Hair follicle dermal papilla cell (primary cell): ENCODE measurements at places on chromosomes 1 and 21. TPM values are rescaled to one million over a fixed set of nuclear protein-coding genes. Genes with fewer than 3 reads are reported as not detected.

ITPKB gene
- 13.8 and 14.1 TPM in 2 replicates for total RNA-seq

ARHGEF10L gene
- 27.1 and 29.5 TPM in 2 replicates for total RNA-seq

OPRD1 gene
- total RNA-seq = under 0.01 TPM in 1 of 2 replicates, not detected in the other

TRABD2B gene
- total RNA-seq = not detected in 2 replicates

GNG5 gene
- 10.4 and 12.8 TPM in 2 replicates for total RNA-seq

OR2T29 gene
- total RNA-seq = not detected in 2 replicates

CENPF gene
- total RNA-seq = 6.3 and 6.8 TPM in 2 replicates

HES5 gene
- total RNA-seq = 0.36 TPM in 1 of 2 replicates, not detected in the other

C2CD4D gene
- not detected in 2 replicates for total RNA-seq

B3GALT2 gene
- total RNA-seq = 8.3 and 14.3 TPM in 2 replicates

CDC42BPA gene
- total RNA-seq = 69.5 and 83.6 TPM in 2 replicates

ADGRL2 gene
- 74.9 and 79.3 TPM in 2 replicates for total RNA-seq

PGLYRP3 gene
- not detected in 2 replicates for total RNA-seq

ATXN7L2 gene
- total RNA-seq = 3.5 and 3.7 TPM in 2 replicates

BRINP3 gene
- 0.16 TPM in 1 of 2 replicates, not detected in the other for total RNA-seq

SAMSN1 gene
- not detected in 2 replicates for total RNA-seq

PERM1 gene
- not detected in 2 replicates for total RNA-seq

RGS8 gene
- 0.16 TPM in 1 of 2 replicates, not detected in the other for total RNA-seq

FMOD gene
- 1.9 and 4.9 TPM in 2 replicates for total RNA-seq

XCL1 gene
- total RNA-seq = not detected in 2 replicates
